BJ (cell line): ENCODE measurements at places on chromosomes 3 and 15.

GRCh38 chr3:124282751-124283651 lies 291.1 kb upstream of the ROPN1 start:
- peak; percentile 76 for DNase-seq

- DNase-seq: no peak
Measured at GRCh38 chr3:132285620-132285945, 31.6 kb upstream of the ACP3 start.

DNA sequence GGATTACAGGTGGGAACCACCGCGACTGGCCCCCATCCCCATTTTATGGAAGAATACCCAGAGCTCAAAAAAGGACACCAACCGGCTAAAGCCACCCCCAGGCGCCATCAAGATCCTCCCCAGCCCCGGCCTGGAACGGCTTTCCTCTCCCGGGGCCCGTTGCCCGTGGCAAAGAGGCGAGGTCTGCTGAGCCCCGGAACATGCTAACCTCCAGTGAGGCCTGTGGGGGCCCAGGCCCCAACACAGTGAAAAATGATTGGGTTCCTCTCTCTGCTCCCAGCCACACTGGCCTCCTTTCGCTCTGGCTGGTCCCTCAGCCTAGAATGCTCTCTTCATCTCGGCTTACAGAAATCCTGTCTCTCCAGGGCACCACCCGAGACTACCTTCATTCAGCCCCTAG lies 46.5 kb upstream of the SMAD6 start:
- no peak for DNase-seq

- no peak for DNase-seq
Measured at GRCh38 chr3:195856410-195857084, 44.8 kb upstream of the MUC4 start.

- DNase-seq: no peak
Measured at GRCh38 chr15:77622934-77623754, 9.6 kb downstream of the LINGO1 start.

- DNase-seq: no peak
Measured at GRCh38 chr3:172311217-172311616, 137.0 kb downstream of the GHSR start.

DNA sequence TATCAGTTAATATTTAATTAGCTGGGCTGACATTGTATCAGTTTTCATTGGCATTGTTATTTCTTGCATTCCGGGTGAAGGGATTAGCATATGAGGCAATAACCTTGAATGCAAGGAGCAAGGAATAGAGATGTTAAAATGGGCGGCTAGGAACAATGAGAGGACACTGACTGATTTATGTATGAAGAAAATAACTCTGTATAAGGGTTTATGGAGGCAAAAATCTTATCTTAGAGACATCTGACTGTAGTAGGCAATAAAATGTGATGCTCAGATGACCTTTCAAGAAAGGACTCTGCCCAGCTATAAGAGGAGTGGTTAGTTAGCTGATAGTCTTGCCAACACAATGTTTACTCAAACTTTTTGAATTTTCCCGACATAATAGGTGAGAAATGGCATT lies 158.3 kb downstream of the EFHB start:
- DNase-seq: no peak

DNA sequence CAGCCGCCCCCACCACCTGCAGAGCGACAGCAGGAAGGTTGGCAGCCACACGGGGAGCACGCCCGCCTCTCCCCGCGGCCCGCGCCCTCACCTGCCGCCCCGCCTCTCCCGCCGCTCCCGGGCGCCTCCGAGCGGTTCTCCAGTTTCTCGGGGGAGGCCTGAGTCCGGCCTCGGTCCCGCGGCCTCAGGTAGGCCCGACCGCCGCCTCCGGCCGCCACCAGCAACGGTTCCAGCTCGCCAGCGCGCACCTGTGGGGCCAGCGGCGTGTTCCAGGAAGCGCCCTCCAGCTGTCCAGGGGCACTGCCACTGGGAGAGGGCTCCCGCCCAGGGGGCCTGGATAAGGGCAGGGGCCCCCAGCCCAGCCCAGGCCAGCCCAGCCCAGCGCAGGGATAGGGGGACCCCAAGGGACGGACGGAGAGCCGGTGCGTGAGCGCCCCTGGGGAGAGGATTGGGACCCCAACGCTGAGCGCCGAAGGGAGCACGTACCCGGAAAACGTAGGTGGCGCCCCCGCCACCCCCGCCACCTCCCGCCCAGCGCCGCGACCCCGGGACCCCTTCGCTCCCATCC lies 2.2 kb downstream of the LTK start:
- no peak for DNase-seq

DNA sequence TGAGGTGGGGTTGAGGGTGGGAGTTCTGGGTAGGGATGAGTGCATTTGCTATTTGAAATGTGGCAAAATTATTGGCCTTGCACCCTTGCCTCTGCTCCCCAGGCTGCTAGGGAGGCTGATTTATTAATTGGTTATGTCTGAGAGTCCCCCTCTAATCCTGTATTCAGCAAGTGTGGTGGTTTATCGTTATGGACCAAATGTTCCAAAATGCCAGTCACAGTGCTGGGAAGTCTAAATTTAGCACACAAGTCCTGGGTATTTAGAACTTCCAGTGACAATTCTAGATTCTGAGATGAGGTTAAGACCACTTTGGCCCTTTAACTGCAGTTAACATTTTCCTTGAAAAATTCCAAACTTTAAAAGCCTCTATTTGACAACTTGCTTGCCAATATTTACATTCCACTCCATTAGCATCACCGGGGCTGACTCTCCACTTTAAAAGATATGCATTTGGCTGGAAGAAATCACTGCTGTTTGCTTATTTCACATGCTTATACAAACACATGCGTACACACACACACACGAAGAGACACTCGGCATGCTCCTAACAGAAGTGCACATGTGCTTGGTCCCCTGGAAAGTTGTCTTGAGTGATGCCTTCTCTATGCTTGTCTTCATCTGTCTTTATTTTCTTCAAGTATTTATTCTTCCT lies 247.7 kb downstream of the IL20RB start:
- DNase-seq: no peak

GRCh38 chr15:35907511-35907910 lies 361.5 kb upstream of the DPH6 start:
- DNase-seq: no peak

DNA sequence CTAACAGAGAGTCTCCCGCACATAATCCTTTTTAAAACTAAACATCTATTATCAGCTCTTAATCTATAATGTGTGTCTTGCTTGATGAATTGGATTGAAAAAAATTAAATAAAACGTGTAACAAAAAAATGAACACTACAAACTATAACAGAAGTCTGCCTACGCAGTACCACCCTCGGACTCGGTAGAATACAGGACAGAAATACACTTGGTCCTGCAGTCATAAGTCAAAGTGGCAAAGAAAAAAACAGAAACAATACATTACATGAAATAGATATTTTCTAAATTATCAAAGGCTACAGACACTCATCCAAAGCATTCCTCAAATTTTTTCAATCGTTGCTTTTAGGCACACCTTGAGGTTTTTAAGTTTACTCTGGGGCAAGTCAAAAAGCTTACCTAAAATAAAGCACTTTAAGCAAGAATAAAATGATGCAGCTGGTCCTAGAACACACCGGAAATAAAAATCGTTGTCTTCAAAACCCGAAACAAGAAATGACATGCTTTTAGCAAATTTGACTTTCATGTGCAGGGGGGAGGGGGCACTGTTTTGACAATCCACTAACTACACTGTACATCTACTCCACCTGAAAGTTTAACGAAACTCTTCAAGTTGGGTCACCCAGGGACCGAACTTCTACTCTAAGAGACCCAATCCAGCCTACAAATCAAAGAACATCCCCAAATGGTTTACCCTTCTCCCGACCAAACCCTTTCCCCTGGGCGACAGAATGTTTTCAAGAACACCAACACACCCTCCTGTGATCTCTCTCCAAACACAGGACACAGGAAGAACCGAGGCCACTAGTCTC lies 1.3 kb downstream of the ADAM10 start:
- DNase-seq: no peak

DNA sequence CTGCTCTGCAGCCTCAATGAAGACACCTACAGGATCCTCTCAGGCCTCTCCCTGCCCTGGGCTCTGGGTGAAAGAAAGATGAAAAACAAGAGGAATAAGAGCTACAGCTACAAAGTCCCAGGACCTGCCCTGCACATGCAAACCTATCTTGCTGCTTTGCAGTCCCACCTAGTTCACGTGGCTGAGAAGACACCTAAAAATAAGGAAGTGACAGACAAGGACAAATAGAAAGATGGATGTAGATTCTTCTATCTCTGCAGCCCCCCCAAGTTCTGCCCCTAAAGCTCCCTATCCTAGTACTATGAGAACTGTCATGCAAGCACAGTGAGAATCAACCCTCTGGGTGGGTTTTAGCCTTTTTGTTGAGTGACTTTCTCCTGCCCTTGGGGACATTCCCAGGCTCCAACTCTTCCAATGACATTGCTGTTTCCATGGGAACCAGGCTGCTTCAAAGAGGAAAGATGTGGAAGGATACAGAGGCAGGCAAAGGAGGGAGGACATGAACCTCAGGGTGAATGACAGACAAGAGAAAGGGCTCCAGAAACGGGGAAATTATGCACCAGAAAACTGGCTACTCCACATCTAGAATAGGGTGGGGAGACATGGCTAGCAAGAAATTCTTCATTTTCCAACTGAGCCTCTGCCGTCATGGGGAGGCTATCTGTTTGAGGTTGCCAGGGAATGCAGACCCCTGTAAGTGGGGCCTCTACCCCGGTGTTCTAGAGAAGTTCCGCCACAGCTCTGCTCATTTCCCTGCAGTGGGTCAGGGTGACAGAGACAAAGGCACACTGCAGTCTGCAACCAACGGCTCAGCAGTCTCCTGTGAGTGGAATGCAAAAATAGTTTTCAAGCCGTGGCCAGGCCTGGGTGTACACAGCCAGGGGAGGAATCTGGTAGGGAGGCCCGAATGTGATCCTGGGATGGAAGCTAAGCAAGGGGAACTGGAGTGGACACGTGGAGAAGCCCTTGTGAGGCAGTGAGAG lies 5.2 kb downstream of the CSPG5 start:
- DNase-seq: no peak

DNA sequence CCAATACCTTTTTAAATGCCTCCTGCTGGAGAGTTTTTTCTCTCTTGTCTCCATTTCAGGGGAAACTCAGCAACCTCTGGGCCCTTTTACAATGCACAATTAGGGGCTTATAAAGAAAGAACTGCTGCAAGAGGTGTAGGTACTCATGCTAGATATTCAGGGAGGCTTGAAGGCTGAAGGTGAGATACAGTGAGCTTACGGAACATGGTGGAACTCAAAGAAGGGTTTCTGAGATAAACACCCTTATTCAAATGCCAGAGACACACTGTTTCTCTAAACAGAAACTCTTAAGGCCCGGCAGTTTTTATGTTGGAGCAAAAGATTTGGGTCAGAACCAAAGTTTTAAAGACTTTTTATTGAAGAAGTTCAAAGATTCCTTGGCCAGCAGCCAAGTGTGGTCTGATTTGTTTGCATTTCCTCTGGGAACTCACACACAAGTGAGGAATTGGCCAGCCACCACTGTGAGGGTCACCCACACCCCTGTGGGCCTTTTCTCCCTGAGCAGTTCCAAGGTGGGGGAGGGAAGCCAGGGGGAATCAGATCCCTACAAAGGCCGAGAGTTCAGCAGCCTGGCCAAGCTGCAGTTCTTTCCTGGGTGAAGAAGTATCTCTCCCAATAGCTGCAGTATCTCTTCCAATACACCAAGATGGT lies 47.8 kb downstream of the TNFAIP8L3 start:
- DNase-seq: no peak

- DNase-seq: no peak
Measured at GRCh38 chr3:138412821-138413551, 21.4 kb upstream of the ESYT3 start.

DNA sequence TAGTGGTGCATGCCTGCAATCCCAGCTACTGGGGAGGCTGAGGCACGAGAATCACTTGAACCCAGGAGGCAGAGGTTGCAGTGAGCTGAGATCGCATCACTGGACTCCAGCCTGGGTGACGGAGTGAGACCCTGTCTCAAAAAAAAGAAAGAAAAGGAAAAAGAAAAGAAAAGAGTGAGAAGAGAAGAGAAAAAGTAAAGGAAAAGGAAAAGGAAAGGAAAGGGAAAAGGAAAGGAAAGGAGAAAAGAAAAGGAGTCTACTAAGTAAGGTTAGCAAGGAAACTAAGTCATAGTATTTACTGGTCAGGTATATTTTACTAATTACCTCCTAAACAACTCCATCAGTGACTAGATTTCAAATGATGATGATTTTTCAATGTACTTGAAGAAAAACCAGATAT lies 198.3 kb downstream of the VPS13C start:
- DNase-seq: no peak

DNA sequence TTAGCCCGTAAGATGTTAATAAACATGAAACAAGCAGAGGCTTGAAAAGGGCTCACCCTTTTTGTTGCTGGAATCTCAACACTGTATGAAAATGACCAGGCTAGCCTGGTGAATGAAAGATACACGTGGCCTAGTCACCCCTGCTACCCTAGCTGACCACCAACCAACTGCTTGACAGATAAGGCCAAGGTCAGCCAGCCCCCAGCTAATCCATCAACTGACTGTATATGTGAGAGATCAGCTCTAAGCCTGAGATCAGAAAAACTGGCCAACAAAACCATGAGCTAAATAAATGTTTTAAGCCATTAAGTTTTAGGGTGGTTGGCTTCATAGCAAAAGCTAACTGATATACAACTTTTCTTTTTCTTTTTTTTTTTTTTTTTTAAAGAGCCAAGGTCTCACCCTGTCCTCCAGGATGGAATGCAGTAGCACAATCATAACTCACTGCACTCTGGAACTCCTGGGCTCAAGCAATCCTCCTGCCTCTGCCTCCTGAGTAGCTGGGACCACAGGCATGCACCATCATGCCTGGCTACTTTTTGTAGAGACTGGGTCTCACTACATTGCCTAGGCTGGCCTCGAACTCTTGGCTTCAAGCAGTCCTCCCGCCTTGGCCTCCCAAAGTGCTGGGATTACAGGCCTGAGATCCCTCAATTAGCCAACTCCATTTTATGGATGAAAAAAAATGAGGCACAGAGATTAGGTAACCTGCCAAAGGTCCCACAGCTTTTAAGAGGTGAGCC lies 34.6 kb downstream of the SH3BP5 start:
- no peak for DNase-seq

GRCh38 chr15:61256231-61256630 lies 27.1 kb upstream of the RORA start:
- no peak for DNase-seq
